ENCODE measurements at places on chromosomes 2 and 18.

- no peaks in the 10 kb centered on the region for H3K4me1 ChIP-seq
- no peak overlapping the region for H3K27ac ChIP-seq
- DNase-seq = no peak
- no peaks in the 10 kb centered on the region for H3K27me3 ChIP-seq
Observed at GRCh38 chr2:237782181-237782580, 16.4 kb upstream of the RBM44 start.

DNA sequence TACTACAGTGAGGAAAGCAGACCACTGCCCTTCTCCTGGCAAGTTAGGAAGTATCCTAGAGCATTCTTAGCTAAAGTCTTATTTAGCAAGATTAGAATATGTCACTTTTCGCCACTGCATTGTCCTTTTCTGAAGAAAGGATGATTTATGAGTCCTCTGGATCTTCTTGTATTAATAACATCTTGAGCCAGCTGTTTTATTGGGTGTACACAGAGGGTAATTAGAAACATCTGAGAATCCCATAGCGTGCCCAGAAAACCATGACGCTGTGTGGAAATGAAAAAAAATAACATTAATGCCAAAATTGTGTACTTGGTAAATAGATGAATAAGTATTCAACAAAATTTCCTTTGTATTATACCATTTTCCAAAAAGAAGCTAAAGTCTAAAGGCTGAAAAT, 198.7 kb downstream of the LTBP1 start:
- no peak overlapping the region for H3K27ac ChIP-seq
- no peaks in the 10 kb centered on the region for H3K36me3 ChIP-seq
- no peaks in the 10 kb centered on the region for H3K4me1 ChIP-seq

GRCh38 chr2:39541011-39541930, 104.2 kb upstream of the MAP4K3 start:
- H3K4me3 ChIP-seq = no peak overlapping the region
- no peaks in the 10 kb centered on the region for H3K4me1 ChIP-seq
- no peak overlapping the region for H3K27ac ChIP-seq
- DNase-seq = no peak

DNA sequence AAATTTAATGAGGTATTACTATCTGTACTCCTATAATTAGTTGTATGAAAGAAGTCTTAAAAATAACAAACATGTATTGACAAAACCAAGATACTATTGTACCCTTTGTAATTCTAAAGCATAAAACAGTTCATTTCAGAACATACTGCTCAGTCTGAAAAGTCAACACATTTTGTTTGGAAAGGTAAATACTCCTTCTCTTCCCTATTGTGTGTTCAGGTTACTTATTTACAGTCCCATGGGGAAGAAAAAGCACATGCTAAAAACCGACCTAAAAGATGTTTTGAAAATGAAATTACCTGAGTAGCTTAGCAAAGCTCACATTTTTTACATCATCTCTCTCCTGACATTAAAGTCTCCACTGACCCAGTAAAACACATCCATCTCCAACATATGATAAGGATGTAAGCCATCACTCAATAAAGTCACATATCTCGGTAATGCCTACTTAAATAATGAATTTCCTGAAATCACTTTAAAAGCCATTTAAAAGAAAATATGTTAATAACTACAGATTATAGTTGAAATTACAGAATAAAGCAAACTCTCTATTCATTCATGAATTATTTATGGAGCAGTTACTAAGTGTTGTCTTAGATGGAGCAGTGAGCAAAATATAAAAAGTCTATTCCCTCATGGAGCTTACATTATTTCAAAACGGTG, 75.6 kb upstream of the FZD5 start:
- H3K4me1 ChIP-seq = no peaks in the 10 kb centered on the region
- no peaks in the 10 kb centered on the region for H3K36me3 ChIP-seq
- no peak overlapping the region for H3K27ac ChIP-seq
- DNase-seq = no peak

DNA sequence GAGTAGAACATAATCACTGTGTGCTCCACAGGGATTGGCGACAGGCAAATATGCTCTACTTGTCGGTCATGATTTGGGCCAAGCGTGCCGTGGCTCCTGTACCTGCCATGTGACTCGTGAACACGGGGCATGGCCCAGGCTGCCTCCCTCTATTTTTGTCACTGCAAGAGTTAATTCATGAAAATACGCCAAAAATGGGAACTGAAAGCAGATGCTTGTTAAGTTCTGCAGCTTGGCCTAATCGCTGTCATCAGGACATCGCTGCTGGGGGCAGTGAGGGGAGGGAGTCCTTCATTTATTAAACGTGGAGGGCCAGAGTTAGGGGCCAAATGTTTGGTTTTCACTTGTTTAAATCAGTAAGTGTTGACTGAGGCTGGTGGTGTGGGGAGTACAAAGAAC, 177.8 kb downstream of the BCL2 start:
- H3K27me3 ChIP-seq = no peaks in the 10 kb centered on the region
- H3K4me1 ChIP-seq = peaks cover 21% of the 10 kb centered on the region
- H3K36me3 ChIP-seq = peaks cover 16% of the 10 kb centered on the region
- DNase-seq = no peak

Measured in effector memory CD4-positive, alpha-beta T cell (primary cell).